Fibroblast of lung (primary cell): ENCODE measurements at places on chromosomes 16 and 17.
A peak's percentile ranks its signal among the peaks of the same experiment; 100 is the strongest.

DNA sequence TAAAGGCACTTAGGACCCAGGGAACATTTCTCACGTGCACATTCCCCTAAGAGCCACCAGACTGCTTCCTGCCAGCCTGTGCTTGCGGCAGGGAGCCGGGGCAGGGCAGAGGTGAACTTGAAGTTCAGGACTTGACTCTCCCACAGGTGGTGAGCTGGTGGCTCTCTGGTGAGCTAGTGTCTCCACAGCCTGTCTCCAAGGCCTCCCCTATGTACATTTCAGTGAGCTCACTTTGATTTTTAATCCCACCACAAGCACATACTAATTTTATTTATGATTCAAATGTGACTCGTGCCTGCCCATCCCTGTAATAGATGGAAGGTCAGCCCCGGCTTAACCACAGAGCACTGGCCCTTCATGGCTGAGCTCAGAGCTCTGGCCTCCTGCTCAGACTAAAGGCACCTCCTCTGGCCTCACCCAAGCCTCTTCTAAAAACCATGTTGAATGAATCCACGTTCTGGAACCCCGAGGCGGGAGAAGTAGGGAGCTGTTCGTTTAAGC lies 9.2 kb downstream of the SNN start:
- DNase-seq, result peak; percentile 19

- no peak for DNase-seq
These were observed 206.2 kb upstream of the IRX5 start for GRCh38 chr16:54724346-54724925.

DNA sequence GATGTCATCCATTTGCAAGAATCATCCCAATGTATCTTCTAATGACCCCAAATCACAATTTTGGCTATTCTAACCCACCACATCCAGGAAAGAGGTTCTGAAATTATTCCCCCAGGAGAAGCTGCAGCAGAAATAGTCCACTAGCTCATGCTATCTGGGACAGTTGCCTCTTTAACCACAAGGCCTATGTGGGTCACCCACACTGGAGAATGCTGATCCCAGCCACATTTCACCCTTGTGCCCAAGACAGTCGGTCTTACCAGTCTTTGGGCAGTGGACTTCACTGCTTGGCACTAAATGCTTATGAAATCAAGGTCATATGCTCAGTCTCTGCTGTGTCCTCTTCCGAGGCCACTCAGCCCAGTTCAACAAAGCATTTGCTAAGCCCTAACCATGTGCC lies 27.0 kb downstream of the ABCC12 start:
- no peak for DNase-seq

DNA sequence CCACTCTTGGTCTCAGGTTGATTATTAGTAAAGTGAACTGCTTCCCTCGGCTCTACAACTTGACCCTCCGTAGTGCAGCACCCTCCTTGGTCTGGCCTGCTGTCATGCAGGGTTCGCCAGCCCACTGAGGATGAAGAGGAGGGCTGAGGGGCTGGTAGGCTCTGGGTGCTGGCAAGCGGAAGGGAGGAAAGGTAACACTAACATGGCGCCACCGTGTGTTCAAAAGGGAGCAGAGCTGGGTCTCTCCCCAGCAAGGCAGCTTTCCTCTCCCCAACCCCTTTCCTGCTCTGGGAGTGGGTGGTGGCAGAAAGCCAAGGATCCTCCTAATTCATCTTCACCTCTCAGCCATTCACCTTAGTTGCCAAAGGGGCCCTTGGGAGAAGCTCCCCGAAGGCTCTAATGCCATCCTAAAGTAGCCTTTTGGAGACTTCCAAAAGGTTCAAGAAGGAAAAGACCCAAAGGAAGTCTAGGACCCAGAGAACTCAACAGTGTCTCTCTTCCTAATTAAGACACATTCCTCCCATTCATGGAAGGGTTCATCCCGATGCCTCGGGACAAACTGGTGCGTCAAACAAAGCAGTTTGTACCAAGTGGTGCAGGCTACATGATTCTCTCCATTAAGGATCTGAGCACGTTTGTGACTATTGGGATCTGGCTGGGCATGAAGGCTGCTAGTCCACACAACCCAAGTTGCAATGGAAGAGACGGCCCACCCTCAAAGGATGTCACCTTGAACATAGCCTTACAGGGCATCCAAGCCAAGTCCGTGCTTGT lies 90.8 kb upstream of the TOB1 start:
- DNase-seq, result peak; percentile 56

DNA sequence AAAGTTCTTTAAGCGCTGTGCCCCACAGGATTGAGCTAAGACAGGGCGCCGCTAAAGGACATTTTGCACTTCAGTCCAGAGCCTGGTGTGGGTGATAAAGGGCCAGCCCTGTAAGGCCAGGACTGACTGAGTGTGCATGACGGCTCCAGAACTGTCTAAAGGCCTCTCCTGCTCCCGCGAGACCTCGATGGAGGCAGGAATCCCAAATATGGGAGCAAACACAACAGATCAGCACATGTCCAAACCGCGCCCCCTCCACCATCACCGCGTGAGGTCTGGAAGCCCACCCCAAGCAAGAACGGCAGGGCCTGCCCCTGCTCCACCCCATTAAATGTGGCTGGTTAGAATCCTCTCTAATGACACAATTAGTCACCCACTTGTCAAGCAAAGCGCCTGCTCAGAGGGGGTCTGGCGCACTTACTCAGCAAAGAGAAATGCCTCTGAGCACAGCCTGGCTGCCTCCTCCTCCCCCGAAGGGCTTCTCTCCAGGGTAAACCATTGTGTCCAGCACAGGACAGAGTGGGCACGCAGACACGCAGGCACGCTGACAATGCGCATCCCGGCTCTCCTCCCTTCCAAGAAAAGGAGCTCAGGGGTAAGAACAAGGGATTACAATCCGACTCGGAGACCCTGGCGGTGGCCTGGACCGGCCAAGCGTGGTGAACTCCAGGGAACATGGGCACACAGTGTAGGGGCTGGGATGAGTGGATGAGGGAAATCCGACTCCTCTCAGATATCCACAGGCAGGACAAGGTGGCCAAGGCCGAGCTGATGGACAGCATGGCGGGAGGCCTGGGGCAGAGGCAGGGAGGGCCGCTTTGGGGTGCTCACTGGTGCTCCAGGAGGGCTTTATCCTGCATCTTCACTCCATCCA lies 1.5 kb downstream of the MXRA7 start:
- DNase-seq, result peak; percentile 100
